Esophagus mucosa (tissue), 1 donor: ENCODE measurements at places on chromosomes 6 and 20.

GRCh38 chr20:25580711-25581110, 4.6 kb downstream of the NINL start:
- ATAC-seq: peak; percentile 41

GRCh38 chr20:16290358-16290757, 282.9 kb downstream of the KIF16B start:
- ATAC-seq: no peak

DNA sequence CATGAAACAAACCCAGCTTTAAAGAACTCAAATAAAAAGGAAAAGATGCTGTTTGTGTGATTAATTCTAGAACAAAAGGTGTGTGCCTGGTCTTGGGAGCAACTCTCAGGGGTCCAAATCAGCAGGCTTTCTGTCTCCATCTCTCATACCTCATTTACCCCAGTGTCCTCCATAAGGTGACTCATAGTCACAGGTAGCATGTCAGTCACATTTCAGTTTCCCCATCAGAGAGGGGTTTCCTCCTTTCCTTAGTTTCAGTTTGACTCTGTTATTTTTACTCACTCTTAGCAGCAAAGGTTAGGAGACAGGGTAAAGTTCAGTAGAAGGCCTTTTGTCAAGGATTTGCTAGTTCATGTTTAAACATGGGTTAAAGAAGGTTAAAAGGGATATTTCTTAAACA, 46.2 kb downstream of the OGFRL1 start:
- no peak for ATAC-seq

- no peak for ATAC-seq
These were observed 41.7 kb upstream of the KLHL31 start for GRCh38 chr6:53707108-53707897.

DNA sequence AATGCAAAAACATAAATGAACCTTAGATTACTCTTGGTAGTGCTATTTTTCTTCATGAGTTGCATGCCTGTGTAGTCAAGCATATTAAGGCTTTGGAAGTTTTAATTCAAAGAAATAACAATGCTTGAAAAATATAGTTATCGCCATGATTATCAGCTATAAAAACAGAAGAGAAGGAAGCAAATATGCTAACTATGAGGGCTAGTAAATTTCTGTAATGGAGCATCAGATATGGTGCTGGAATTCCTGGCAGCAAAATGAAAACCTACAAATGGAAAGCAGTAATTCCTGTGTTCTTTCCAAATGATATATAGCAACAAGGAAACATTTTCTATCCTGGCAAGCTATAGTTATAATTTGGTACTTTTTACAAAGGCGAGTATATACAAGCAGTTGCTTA, 29.7 kb downstream of the DOP1A start:
- no peak for ATAC-seq

DNA sequence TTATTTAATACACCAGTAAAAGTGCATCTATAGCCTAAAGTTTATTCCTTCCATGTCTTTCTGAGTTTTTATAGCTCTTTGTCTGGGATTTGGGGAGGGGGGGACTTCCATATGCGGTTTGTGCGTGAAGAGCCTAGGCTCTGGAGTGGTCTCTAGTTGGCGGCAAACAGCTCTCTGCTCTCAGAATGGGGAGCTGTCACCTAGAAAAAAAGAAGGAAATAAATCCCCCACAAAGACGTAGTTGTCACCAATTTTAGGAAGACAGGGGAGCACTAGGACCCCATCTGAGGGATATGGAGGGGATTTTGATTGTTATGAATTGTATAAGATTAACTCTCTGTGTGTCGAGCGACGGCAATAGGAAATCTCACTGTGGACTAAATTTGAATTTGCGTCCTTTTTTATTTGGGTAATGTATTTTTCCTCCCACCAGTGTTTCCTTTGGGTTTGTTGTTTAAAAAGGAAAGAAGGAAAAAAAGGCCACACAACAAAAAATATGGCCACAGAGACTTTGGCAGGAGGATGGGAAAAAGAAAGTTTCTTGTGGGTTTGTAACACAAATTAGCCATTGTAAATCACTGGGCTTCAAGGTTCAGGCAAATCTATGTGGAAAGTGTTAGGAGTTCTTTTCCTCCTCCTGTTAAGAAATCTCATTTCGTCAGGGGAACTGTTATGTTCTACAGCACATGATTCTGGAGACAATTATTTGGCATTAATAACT, 7.4 kb downstream of the POU3F2 start:
- no peak for ATAC-seq

DNA sequence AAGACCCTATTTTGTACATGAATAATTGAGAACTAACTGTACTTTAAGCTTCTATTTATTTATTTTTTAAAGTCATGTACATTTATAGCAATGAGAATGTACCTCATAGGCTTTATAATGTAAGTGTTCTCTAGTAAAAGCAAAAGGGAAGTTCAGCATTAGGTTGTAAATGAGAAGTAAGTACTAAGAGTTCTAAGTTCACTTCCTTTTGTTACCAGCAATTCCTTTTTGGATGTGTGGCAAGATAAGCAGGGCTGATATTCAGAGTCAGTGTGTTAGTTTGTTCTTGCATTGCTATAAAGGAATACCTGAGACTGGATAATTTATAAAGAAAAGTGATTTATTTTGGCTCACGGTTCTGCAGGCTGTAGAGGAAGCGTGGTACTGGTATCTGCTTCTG, 54.0 kb upstream of the CCN2 start:
- no peak for ATAC-seq

DNA sequence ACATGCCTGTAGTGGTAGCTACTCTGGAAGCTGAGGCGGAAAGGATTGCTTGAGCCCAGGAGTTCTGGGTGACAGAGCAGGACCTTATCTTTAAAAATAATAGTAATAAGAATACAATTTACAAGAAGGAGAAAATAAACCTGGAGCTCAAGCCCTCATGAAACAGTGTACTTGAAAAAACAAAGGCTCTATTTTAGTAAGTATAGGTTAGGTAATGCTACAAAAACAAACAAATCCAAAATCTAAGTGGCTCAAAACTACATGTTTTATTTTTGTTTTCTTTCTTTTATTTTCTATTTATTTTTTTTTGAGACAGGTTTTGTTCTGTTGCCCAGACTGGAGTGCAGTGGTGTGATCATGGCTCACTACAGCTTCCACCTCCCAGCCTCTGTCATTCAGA, 57.6 kb upstream of the SLC23A2 start:
- no peak for ATAC-seq
